ENCODE measurements at places on chromosomes 12 and 14.
A peak's percentile ranks its signal among the peaks of the same experiment; 100 is the strongest.

DNA sequence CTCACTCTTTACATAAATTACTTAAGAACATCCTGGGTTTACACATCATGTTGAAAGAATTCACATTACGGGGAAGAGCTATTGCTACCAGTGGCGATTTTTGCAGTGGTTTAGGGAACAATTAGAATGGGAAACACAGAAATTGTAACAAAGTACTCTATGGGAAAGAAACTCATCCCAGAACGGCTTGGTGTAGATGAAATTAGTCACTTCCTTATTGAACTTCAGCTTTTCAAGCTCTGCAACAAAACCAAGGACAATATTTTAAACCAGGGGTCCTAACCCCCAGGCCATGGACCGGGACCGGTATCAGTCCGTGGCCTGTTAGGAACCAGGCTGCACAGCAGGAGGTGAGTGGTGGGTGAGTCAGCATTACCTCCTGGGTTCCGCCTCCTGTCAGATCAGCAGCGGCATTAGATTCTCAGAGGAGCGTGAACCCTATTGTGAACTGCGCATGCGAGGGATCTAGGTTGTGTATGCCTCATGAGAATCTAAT lies 32.3 kb upstream of the FICD start:
- DNase-seq = no peak

GRCh38 chr12:46798056-46798455 lies 27.7 kb downstream of the SLC38A4 start:
- DNase-seq = no peak

DNA sequence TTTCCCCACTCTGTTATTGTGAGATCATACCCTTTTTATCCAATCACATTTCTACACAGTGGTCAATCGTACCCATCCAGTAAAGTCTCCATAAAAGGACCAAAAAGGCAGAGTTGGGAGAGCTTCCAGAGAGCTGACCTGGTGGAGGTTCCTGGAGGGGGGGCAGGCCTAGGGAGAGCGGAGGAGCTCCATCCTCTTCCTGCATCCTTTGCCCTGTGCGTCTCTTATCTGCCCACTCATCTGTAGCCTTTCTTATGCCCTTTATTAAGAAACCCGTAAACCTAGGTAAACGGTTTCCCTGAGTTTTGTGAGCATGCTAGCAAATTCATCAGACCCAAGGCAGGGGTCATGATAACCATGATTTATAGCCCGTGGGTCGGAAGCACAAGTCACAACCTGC lies 26.2 kb downstream of the EVL start:
- DNase-seq = no peak

DNA sequence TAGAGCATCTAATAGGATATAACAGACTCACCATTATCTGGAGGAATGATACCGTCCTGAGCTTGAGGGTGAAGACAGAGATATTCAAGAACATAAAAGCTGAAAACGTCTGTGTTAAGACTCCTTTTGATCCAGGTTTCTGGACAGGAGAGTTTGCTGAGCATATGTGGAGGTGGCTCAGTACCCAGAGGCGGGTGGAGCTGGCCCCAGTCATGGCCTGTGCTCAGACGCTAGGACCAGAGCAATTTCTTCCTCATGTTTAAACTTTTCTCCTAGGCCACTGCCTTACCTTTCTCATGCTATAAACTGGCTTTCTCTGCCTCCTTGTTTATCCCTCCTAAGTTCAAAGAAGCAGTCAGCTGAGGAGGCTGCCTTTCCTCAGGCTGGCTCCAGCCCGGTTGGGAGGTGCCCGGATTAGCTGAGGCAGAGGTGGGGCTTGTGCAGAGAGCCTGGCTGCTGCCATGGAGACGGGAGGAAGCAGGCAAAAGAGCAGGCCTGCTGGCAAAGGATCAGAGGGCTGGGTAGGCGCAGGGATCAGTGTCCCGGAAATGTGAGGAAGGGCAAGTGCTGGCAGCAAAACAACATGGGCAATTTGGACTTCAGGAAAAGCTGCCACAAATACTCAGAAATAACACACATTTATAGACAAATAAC lies 13.7 kb downstream of the COA8 start:
- peak; percentile 59 for DNase-seq

GRCh38 chr12:44904321-44904720 lies 28.2 kb upstream of the NELL2 start:
- no peak for DNase-seq

DNA sequence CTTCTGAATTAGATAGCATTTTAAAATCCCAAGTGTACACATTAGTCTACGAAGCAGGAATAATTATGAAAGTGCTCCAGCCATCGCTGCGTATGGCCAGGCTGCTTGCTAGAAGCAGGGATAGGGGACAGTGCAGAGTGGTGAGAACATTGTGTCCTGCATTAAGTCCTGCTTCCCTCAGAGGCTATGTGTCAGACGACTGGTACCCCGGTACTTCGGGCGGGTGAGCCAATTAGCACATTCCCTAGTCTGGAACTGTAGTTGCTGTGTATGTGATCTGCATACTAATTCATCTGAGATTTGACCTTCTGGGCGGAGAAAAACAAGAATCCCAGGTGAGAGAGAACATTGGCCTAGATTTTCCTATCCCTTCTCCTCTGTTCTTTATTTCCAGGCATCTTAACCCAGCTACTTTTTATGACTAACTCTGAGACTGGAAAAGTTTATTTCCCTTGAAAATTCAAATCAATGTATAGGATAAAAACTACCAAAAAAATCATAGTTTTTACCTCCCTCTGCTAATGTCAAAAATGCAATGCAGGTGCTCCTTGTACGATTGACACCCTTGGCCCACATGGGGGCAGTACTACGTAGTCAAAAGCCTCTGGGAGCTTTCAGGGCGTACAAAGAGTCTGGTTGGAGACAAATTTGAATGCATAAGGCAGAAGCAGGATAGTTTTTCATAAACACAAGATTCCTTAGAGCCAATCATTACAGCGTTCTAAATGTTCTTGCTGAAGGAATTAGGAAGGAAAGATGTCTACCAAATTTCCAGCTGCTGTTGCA lies 764.3 kb downstream of the NOVA1 start:
- peak; percentile 59 for DNase-seq

DNA sequence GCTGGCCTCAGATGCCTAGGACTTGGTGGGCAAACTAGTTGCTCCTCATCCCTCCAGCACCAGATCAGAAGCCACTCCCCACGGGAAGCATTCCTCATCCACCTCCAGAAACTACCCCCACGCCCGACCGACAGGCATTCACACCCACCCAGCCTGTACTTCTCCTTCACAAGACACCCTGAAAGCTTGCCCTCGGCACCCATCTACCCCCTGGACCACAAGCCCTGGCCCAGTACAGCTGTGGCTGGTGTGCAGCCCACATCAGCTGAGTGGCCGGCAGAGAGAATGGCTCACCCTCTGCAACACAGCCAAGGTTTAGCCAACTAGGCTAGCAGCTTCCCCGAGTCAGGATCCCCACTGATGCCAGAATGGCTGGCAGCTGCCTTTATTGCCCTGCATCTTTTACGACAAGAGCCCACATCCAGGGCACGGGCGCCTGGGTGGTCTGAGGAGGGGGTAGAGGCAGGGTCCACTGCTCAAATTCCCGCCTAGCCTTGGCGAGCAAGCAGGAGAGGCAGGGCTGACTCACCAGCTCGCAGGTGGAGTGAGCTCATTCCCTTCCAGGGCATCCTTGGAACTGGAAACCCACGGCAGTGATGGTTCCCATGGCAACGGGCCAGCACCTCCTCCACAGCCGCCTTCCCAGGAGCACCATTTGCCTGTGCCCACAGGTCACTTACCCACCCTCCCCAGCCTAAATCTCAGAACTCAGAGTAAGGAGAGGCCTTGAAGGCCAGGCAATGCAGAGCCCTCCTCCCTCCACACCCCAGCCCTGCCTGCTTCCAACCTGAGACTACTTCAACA lies 17.1 kb downstream of the ACTN1 start:
- peak; percentile 52 for DNase-seq

GRCh38 chr14:76771437-76771980 lies 10.2 kb downstream of the VASH1 start:
- DNase-seq = no peak

DNA sequence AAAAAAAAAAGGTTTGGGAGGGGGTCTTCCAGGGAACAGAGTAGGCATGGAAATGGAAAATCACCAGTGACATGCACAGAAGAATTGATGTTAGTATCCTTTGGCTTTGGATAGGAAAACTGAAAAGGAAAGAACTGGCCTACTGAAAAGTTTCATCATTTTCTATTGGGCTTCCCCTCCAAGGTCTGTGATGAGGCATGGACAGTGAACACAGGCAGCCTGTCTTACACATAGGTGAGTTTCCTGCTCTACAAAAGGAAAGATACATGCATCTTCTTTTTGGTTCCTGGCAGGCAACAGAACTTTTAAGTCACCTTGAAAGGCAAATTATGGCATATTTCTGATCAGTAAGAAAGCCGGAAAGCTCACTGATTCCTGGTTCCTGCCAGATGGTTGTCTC lies 5.8 kb downstream of the BMAL2 start:
- no peak for DNase-seq

DNA sequence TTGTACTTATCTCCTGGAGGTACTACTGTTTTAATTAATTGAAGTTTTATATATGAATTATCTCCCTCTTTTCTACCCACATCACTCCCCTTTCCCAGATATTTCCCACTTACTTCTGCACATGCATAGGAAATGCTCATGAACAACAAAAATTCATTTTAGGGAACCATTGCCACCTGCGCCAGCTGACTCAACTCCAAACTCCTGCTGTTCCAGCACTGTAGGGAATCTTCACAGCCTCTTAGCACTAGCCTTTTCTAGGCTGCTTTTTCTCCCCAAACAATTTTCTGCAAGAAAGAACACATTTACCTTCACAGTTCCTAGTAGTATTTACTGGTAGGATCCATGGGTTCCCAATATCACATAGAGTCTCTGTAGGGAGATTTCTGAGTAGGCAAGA lies 268.4 kb downstream of the LRFN5 start:
- no peak for DNase-seq

DNA sequence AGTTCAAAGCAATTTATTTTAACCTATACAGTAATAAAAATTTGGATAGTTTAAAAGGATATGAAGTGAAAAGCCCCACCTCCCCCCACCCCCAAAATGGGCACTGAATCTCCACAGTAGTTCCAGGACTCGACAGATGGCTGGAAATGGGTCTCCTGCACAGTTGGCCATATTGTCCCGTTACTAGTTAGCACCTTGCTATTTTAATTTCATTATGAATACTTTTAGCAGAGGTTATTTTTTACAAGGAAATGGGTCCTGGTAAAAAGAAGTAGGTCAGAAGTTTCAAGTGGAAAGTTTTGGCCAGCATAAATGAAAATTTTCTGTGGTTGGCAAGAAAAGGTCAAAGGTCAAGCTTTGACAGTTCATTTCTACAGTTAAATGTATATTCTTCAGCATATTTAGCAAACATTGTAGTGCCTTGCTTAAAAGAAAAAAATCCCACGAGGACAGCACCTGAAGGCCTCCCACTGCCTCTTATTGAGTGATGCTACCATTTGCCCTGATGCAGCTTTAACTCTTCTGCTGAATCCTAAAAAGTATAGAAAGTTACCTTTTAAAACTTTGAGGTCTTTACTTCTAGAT lies 28.3 kb downstream of the MTHFD1 start:
- DNase-seq = no peak

DNA sequence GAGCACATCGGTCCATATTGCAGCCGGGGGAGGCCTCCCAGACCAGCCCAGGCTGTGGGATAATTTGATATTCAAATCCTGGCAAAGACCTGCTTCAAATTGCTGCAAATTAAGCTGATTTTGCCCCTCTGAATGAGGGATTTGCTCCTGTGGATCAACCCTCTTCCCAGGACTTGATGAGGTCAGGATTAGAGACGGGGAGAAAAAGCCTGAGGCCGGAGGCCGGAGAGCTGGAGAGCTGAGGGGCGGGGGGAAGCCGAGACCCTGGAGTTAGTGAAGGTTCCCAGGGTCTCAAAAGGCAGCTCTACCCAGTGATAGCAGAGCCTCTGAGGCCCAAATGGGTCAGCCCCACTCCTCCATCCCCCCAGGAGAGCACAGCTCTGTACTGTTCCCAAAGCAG lies 17.5 kb upstream of the VSX2 start:
- no peak for DNase-seq

DNA sequence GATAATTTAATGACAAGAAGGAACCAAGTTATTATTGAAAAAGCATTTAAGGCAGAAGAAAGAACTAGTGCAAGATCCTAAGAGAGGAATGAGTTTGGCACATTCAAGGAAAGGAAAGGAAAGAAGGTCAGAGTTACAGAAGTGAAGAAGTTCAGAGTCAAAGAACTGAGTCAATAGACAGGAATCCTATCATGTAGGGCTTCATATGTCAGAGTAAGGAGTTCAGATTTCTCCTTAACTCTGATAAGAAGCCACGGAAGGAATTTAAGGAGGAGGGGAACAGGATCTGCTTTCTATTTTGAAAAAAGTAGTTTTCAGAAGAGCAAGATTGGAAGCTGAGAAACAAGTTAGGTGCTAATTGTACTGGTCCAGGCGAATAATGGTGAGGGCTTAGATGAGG lies 223.1 kb upstream of the FOXN3 start:
- DNase-seq = no peak

GRCh38 chr12:22979854-22980469 lies 355.0 kb downstream of the ETNK1 start:
- DNase-seq = no peak

DNA sequence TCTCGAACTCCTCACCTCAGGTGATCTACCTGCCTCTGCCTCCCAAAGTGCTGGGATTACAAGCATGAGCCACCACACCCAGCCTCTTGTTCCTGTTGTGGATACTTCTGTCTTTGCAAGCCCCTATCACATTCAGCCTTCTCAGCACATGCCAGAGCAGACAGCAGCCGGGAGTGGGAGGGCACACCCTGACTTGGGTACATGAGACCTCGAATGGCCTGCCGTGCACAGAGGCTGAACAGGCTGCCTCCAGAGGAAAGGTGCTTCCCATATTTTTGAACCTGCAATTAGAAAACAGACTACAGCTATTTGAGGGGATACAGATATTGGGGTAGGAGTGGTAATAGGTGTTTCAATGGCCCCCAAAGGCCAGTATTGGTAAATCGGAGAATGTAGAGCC lies 307.3 kb upstream of the DIO3 start:
- no peak for DNase-seq

GRCh38 chr12:108734200-108734906 lies 3.0 kb upstream of the CORO1C start:
- no peak for DNase-seq

DNA sequence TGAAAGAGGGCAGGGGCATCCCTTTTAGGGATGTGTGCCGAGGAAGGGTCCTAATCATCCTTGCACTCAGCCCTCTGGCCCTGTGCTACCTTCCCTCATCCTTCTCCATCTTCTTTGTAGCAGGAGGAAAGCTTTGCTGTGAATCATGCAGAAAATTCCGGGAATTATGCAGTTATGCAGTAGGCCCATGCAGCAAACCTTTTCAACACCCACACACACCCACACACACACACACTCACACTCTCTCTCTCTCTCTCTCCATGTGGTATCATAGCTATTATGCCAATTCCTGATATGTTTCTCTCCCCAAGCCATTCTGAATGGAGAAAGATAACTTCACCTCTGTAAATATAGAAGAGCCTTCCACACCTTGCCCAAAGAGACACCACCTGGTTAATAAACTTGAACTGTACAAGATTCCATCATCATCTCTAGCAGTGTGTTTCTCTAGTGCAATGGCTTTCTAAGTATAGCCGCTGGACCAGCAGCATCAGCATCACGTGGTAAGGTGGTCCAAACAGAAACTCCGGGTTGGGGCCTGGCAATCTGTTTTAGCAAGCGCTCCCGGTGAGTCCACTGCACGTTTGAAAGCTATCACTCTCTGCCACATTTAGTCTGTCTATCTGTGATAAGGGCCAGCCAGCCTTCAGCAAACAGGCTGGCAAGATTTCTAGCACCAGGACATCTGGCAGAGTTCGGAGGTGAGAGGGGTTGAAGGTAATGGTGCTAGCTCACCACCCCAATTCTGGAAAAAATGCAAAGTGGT lies 57.6 kb downstream of the MDM2 start:
- DNase-seq = no peak
